Adipocyte (in vitro differentiated cells): ENCODE measurements at places on chromosomes 1 and 21.
A peak's percentile ranks its signal among the peaks of the same experiment; 100 is the strongest.

- no peak for DNase-seq
Measured at GRCh38 chr1:94851571-94851970, 31.4 kb downstream of the SLC44A3 start.

DNA sequence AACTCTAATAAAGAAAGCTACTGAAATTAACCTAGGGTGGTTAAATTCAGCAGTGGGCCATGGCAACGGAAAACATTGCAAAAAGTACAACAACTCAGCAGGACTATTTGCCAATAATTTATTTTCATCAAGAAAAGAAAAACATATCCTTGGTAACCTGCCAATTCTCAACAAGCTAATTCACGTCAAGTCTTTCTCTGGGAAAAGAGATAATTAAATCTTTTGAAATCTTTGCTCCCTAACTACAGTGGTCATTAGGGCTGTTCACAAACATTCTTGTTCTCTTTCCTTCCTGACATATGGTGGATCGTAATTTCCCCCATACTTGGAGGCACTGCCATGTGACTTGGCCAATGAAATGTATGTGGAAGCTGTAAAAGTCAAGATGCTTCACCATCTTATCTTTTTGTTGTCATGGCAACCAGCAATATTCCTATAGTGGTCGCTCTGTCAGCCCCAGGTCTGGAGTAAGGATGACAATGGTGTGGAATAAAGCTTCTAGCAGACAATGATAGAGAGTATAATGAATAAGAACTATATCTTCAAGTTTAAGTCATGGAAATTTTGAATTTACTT, 29.6 kb upstream of the ZNF326 start:
- no peak for DNase-seq

DNA sequence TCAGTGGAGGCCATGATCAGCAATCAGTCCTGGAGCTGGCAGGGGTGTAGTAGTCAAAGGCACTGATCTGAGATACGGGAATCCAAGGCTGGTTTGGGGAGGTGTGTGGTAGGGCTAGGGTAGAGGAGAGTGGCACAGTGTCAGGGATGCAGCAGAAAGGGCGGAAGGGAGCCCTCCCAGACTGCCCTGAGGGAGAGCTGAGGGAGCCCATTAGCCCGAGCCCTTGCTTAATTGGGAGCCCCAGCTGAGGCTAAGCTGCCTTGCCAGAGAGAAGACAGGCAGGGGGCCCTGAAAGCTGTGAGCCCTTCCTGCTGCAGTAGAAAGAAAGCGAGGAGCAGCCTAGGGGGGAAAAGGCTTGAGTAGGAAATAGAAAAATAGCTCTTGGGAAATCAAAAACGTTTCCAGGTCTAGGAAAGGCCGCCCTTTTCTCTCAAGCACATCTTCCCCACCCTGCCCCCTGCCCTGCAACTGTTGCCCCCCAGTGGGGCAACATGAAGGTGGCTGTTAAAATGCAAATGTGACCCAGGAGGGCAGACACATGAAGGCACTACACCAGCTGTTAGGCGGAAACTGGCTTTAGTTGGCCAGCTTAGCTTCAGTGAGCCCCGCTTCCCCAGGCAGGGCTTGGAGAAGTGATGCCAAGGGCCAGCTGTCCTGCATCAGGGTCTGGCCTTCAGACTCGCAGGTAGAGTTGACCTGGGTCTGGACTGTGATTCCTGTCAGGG, 106.2 kb downstream of the UCK2 start:
- DNase-seq, result no peak

DNA sequence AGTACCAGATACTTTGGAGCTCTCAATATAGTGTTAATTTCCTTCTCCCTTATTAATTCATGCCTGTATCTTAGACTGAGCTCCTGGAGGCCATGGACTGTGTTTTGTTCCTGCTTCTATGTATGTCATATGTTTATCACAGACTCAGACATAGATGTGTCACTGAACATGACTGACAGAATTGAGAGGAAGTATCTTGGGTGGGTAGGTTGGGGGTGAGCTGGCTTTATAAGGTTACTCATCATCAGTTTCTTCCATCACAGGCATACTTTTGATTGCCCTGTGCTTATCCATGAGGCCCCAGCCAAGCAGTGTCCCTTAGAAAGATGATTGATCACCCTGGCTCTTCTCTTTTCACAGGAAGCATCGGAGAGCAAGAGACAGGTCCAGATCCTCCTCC, 5.6 kb upstream of the SH3D21 start:
- DNase-seq, result no peak

DNA sequence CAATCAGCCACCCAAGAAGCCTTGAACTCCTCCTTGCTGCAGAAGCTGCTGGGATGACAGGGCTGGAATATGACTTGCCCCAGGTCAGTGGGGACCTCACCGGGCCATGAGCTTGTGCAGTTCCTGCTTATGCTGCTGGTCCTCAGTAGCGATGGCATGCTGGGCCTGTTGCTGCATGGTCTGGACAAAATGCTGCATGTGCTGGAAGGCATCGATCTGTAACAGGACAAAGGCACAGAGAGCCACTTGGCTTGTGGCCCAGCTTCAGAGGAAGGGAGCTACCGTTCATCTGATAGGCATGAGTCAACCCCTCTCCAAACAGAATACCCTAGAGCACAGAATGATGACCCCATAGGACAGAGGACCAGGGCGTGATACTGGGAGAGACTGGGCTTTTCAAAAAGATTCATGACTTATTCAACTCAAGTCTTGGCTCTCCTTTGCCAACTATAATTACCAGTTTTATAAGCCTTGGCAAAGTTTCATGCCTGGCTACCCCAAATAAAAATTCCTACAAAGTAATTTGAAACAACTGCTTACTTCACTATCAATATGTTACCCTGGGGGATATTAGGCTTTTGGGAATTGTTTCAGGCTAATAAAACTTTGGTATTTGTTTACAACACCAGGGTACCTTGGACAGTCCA, 34.7 kb upstream of the EXOSC10 start:
- peak; percentile 19 for DNase-seq

- no peak for DNase-seq
Measured at GRCh38 chr1:88375977-88376376, 308.1 kb upstream of the PKN2 start.

DNA sequence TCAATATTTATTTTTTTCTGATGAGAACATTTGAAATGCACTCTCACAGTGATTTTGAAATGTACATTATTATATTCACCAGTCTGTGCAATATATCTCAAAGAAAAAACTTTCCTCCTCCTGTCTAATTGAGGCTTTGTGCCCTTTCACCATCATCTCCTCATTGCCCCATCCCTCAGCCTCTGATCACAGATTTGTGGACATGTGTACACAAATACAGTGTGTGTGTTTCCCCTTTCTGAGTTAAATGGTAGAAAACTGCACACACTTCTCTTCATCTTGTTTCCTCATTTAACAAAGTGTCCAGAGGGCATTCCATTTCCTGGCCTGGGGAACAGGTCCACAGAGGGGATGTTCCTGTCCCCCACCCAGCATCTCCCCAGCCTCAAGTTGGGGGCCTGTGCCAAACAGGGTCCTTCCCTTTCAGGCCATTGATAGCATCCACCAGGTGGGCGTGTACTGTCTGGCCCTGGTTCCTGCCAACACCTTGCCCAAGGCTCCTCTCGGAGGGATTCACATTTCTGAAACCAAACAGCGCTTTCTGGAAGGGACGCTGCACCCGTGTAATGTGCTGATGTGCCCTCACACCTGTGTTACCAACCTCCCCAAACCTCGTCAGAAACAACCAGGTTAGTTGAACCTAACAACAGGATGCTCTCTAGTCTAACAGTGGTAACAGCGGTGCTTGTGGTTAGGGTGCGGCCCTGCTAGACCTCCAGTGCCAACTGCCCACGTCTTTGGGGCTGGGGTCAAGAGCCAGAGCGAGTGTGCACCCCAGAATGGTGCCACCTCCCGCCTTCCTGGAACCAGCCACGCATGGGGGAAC, 54.6 kb downstream of the S100B start:
- no peak for DNase-seq

- DNase-seq, result peak; percentile 25
Measured at GRCh38 chr1:203351037-203351625, at the start of gene FMOD. Gene FMOD, minus strand, starts transcription at chr1:203351122. Its CDS starts 2,852 bp downstream, at chr1:203348270.

DNA sequence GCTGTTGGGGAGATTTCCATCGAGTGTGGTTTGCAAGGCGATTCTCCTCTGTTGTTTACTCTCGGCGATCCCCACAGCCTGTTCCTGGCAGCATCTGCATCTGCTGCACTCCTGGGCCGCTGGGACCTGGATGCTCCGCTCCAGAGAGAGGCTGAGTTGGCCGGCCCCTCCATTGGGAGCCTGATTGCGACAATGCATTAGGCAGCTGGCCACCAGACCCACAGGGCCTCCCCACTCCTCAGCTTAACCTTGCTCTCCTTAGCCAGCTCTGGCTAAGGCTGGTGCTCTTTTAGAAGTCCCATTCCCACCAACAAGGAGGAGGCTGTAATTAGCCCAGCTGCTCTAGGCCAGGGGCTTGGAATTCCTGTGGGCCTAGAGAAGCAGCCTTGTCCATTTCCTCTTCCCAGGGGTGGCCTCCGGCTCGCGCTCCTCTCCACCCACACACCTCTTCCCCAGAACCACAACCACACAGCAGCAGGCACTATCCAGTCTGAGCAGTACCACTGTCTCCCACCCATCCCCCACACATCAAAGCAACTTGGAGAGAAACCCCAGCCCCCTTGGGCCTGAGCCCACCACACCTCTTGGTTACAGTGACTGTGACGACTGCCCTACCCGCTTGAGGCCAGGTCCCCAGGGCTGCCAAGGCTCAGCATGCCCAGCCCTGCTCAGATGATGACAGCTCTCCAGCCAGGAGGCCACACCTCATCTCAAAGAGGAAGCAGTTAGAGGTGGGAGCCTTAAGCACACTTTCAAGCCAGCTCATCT, 193.8 kb upstream of the EDN2 start:
- DNase-seq, result peak; percentile 39

- peak; percentile 47 for DNase-seq
Measured at GRCh38 chr1:67685558-67686266, 711 bp downstream of the GADD45A start.

DNA sequence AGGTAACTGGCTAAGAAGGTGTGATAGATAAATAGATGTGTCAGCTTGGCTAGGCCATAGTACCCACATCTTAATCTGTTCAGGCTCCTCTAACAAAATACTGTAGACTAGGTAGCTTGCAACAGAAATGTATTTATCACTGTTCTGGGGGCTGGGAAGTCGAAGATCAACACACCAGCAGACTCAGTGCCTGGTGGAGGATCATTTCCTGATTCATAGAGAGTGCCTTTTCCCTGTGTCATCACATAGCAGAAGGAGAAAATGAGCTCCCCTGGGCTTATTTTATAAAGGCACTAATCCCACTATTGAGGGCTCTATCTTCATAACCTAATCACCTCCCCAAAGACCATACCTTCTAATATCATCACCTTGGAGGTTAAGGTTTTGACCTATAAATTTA, 532.7 kb upstream of the OLFM3 start:
- DNase-seq, result no peak

DNA sequence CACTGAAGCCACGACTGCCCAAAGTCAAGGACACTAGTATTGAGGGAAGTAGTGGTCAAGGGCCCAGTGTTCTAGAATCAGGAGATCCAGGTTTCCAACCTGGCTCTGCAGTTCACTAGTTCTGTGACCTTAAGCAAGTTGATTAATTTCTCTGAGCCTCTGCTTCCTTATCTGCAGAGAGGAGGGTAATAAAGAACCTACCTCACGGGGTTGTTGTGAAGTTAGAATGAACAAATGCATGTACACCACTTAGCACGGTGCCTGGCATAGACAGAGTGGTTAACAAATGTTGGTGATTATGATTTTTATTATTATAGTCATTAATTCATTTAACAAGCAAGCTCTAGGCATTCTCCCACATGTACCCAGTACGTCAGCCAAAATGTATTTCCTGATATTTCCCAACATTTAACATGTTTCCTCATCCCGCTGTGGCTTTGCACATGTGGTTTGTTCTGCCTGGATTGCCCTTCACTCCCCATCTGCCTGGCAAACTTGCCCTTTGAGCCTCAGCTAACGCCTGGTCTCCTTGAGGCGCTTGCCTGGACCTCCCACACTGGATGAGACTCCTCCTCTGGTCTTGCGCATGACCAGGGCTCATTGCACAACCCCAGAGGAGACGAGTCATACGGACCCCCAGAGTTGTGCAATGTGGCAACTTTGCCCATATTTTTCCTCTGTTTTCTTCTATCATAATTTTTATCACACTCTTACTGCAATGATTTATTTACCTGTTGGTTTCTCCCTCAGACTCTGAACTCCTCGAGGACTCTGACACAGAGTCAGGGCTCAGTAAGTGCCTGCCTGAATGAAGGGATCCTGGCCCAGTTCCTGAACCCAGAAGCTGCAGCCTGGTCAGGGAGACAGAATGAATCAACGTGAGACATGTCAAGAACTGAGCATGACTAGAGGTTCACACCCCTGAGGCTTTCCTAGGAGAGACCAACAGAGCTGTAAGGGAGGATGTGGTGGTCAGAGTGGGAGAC, 20.7 kb upstream of the MFSD2A start:
- DNase-seq, result peak; percentile 75

DNA sequence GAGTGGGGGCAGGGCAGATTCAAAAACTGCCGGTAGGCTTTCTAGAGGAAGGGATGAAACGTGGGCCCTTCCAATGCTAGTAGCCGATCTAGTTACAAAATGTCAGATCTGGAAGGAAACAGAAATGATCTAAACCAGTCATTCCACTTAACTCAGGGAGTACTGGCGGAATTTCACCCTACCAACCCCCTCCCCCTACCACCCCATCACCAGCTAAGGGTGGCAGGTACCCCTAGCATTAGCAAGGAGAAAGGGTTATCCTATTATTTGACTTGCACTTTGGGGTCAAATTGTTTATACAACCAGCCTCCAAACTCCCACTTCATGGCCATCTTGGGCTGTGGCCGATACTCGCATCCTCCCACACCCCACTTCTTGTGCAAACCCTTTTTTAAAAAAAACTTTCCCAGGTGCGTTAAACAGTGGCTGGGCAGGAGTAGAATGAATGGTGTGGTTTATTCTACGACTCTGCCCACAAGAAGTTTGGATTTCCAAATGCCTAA, 644 bp upstream of the MRPL24 start:
- no peak for DNase-seq

- no peak for DNase-seq
Measured at GRCh38 chr1:48870596-48870995, 93.9 kb upstream of the BEND5 start.

GRCh38 chr1:156080863-156081179, 1.4 kb downstream of the MEX3A start:
- DNase-seq, result no peak

- no peak for DNase-seq
Measured at GRCh38 chr21:20537130-20537529, 461.1 kb upstream of the NCAM2 start.

- peak; percentile 76 for DNase-seq
Measured at GRCh38 chr1:150808121-150808520, at the start of gene CTSK. Gene CTSK, minus strand, starts transcription at chr1:150808260. Its CDS starts 1,455 bp downstream, at chr1:150806805.

- peak; percentile 48 for DNase-seq
Measured at GRCh38 chr1:244046907-244047611, 4.0 kb upstream of the ZBTB18 start.

DNA sequence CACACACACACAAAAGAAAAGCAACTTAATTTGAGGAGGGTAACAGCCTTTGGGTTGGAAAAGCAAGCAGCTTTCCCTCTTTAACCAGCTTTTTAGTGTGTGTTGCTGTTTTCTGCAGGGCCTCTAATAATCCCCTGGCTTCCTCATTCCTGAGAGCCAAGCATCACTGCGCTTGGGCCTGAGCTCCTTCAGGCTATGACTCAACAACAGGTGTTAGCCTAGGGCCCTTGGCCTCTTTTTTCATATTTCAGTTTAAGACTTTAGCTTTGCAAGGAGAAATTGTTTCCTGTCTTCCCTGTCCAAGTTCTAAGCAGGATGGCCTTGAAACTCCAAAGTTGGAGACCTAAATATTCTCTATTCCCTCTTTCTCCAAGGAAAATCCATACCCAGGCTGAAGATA, 26.2 kb upstream of the SNX27 start:
- peak; percentile 48 for DNase-seq
